Stimulated activated CD8-positive, alpha-beta memory T cell treated with anti-CD3 and anti-CD28 coated beads, Interleukin-7, amount 100 ng/mL, for 1 hour (primary cell): ENCODE measurements at places on chromosomes 7 and 10.

DNA sequence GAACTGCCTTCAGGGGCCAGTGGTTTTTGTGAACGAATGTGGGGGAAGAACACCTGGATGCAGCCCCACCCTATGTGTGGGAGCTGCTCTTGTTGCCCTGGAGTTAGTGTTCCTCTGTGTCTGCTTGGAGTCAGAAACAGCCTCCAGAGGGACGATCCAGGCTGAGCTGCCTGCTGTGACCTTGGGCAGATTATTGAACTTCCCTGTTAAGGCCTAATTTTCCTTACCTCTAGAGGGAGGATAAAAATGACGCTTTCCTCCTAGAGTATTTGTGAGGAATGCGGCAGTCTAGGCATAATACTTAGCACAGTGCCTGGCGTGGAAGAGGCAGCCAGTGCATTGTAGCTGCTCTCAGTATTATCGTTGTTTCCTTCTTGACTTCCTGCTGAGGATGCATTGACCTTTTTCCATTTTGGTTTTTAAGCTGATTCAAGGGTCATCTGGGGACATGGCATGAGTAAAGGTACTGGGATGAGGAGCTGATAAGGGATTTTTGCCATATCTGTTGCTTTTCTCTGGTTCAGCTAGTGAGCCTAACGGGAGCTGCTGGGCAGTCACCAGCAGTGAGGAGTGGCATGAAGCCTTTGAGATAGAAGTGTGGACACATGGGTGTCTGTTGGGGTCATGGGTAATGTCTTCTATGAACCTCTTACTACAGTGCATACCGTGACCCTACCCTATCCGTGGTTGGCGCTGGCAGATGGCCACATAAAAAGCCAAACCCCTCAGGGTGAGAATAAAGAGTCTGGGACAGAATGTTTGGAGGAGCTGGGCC, 6.4 kb downstream of the ZFYVE27 start:
- DNase-seq = no peak

- DNase-seq = no peak
These were observed 385.6 kb upstream of the PHF14 start for GRCh38 chr7:10588084-10588483.

DNA sequence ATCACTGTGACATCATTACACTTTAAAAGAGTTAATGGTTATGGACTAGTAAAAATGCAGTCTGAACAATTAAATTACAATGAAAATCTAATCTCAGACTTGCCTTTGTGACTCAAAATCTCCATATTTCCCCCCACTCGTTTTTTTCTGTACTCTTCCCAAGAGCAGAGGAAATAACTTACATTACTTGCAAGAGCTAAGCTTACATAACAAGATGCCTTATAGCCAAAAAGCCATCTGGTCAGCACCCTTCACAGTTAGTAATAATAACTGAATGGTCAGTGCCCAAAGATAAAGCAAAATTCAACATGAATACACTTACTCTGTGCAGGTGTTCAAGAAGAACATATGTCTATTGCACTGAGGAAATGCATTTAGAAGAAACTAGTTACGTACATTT, 1381.5 kb upstream of the CELF2 start:
- no peak for DNase-seq

GRCh38 chr7:46352004-46352954, 431.2 kb upstream of the IGFBP3 start:
- DNase-seq = no peak

- no peak for DNase-seq
These were observed 126.5 kb downstream of the HIPK2 start for GRCh38 chr7:139651308-139651707.

- no peak for DNase-seq
These were observed 143.0 kb downstream of the NEURL1 start for GRCh38 chr10:103636492-103636891.

GRCh38 chr7:133676805-133677370, 424.0 kb downstream of the EXOC4 start:
- no peak for DNase-seq

- no peak for DNase-seq
These were observed 200.3 kb downstream of the BUB3 start for GRCh38 chr10:123354521-123354920.

GRCh38 chr7:133398506-133398905, 145.6 kb downstream of the EXOC4 start:
- no peak for DNase-seq

DNA sequence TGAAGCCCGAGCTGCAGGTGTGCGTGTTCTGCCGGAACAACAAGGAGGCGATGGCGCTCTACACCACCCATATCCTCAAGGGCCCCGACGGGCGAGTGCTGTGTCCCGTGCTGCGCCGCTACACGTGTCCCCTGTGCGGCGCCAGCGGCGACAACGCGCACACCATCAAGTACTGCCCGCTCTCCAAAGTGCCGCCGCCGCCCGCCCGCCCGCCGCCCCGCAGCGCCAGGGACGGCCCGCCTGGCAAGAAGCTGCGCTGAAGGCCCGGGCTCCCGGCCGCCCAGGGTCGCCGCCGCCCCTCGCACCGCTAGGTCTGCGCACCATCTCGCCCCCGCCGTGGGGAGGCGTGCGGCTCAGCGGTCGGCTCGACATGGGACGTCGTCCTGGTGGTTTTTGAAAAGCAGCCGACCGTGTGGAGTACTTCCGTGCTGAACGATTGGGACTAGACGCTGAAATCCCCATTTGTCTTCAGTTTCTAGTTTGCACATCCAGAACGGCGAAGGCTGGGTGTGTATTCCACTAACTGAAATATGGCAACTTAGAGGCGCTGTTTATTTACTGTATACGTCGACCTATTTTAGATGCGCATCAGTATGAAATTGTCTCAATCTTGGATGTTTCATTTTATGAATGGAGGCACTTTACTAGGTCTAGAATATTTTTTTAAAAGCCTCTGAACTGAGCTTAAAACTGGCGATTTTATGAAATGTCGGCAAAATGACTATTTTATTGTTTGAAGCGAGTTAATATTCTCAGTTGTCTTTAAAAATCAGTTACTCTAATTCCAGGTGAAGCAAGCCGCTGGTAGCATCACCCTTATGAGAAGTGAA, 1.1 kb downstream of the NANOS1 start:
- DNase-seq = no peak

- DNase-seq = no peak
These were observed 28.0 kb upstream of the VSIR start for GRCh38 chr10:71801361-71801760.

- DNase-seq = no peak
These were observed 568.8 kb upstream of the PCDH15 start for GRCh38 chr10:55369670-55370420.

DNA sequence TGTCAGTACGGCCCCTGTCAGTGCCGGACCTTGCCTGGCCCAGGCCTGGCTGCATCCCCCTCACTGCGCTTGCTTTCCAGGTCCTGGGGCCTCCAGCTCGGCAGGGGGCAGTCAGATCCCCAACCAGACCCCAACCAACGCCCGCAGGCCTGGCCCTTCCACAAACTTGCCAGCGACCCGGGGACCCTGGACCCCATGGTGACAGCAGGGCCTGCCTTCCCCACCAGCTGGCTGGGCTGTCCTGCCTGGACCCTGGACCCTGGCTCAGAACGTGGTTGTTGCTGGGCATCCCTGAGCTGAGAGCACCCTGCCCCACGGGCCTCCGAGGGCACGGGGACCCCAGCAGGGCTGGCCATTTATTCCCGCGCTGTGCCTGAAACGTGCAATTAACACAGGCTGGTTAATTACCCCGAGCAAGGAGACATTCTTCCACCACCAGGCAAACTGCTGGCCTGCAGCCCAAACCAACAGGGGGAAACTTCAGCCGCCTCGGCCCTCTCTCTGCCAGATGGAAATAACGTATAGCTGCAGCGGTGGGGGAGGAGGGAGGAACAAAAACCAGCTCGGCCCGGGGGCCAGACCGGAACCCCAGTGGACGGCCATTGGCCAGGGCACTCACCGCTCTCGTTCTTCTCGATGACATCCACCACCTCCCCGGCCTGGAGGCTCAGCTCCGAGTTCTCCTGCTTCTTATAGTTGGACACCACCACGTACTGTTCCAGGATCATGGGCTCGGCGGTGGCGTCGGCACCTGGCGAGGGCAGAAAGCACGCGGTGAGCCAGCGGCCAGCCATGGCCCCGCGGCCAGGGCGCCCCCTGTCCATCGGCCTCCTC, 167.1 kb downstream of the NEURL1 start:
- DNase-seq = no peak

- no peak for DNase-seq
These were observed 495.7 kb downstream of the INHBA start for GRCh38 chr7:41207141-41207540.

- no peak for DNase-seq
These were observed 18.6 kb upstream of the DNAJB6 start for GRCh38 chr7:157318015-157318706.

DNA sequence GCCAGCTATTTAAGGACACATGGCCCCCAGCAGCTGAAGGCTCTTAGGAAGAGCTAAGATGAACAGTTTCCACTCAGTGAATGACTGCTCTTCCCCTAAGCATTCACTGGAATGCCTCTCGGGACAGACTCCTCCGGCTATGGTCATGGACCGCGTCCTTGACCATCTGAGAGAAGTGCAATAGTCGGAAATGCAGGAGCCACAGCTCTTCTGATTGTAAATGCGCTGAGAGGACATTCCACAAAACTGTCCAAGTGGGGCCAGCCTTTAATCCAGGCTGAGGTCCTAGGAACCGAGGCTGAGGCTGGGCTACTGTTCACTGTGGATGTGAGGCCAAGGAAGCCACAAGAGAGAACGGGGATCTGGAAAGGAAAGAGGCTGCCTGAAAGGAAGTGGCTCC, 162.0 kb upstream of the TMEM72 start:
- no peak for DNase-seq

DNA sequence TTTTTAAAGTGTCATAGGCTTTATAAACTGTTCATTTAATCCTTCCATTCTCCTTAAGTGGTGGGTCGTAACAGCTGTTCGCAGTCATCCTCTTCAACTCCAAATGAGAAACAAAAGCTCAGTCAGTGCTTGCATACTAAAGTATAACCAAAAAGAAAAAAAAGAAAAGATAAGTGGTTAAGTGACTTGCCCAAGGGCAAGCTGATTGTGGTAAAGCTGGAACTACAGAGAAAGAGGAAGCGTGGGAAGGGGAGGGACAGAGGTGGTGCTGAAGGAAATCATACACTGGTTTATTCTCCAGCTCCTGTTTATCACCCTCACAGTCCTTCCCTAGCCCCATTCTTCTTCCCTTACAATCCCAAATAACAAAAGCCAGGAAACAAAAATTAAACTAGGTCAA, 29.6 kb downstream of the IDE start:
- no peak for DNase-seq

DNA sequence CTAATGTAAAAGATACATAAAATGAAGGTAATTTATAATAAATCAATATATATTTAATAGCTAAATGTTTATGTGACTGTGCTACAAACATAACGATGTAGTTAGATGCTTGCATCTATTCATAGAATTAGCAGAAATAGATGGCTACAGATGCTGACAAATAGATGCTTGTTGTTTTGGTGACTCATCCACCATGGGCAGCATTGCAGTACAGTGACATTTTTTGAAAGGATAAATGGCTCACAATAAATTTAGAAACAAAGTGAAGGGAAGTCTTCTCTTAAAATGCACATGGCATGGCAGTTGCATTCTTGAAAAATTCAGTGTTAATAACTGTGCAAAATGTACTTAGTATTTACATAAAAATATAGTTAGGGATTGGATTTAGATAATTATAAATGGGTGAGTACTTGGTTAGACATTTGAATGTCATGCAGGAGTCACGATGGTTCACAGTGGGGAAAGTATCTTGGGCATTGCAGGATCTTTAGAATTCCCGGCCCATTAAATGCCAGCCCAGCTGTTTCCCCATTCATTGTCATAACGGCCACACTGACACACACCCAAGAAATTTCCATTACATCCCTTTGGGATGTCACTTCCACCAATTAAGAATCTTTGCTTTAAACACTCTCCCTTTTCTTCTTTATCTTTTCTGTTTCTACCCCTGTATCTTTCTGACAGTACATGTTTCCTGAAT, 564.1 kb downstream of the ATRNL1 start:
- DNase-seq = no peak

- no peak for DNase-seq
These were observed 317.4 kb downstream of the PTPRN2 start for GRCh38 chr7:158270106-158270775.

GRCh38 chr7:70738151-70738885, 393.6 kb upstream of the GALNT17 start:
- no peak for DNase-seq

GRCh38 chr7:32058002-32058401, 12.2 kb downstream of the PDE1C start:
- no peak for DNase-seq

DNA sequence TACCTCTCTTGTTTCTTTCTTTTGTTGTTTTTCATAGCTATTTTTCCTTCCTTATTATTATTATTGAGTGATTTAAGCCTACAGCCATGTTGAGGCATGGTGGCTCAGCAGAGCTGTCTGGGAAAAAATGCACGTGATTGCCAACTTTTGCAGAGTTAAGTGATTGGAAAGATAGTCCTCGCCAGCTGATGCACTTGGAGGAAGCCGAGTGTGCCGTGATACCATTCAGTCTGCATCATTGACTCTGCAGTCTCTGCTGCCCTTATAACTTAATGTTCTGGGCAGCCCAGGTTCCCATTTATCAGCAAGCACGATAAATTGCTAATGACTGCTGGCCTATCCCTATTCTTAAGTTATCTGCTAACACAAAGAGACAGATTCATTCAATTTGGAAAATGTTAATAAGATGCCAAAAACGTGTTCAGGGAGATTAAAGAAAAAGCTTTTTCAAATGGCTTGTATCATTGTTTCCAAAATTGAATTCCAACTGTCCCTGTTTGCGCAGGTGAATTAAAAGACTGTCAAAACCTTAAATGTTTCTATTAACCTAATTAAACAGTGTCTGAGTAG, 232.9 kb upstream of the NPY start:
- DNase-seq = no peak

DNA sequence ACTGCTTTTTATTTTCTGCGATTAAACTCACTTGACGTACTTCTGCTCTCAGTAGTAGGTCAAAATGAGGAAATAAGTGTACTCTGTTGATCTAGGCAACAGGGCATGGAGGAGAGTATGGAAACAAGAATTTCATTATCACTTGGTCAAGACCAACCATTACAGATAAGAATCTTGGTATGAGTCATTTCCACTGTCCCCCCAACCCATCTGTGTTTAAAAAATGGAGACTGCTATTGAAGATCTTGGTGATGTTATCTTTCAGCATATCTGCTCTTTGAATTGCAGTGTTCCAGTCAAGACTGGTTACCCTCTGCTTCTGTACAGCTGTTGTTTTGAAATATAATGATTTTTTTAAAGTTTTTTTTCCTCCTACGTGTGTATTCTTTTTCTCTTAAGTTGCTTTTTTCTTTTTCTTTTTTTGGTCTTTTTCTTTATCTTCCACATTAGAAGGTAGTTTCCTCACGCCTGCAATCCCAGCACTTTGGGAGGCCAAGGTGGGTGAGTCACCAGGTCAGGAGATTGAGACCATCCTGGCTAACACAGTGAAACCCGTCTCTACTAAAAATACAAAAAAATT, 11.7 kb downstream of the STAM start:
- DNase-seq = no peak

GRCh38 chr10:71658467-71658745, 61.2 kb downstream of the C10orf105 start:
- DNase-seq = no peak

DNA sequence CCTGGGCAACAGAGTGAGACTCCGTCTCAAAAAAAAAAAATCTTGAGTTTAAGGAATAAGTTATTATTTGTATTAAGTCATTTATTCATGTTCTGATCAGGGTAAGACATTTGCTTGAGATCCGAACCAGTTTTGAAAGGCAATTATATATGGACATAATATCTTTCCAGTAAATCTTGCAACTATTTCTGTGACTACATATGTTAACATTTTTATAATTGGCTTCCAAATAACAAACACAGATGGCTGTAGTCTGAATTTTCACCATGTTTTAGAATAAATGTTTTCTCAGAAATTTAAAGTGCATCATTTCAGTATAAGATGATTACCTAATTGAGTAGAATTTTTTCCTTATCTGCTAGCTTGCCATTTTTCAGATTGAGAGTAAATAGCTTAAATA, 21.2 kb downstream of the AKAP9 start:
- no peak for DNase-seq
